ENCODE measurements at places on chromosomes 13 and 19.

DNA sequence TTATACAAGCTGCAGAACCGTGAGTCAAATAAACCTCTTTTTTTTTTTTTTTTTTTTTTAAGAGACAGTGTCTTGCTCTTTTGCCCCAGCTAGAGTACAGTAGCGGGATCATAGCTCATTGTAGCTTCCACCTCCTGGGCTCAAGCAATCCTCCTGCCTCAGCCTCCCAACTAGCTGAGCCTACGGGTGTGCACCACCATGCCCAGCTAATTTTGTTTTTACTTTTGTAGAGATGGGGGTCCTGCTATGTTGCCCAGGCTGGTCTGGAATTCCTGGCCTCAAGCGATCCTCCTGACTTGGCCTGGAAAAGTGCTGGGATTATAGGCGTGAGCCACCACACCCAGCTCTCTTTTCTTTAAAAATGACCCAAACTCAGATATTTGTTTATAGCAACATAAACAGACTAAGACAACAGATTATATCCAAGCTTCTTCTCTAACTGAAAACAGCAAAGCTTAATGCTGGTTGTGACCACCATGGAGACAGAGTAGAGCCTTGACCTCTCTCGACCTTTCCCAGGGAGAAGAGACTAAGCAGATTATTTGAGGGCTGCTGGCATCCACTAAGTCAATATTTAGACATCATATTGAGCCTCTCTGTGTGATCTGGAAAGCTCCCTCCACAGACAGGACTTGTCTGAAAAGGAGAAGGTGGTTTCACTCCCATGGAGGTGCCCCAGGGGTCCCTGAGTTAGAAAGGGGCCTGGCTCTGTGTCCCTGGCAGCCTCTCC, 150.0 kb downstream of the KCTD15 start:
- no peak for DNase-seq

DNA sequence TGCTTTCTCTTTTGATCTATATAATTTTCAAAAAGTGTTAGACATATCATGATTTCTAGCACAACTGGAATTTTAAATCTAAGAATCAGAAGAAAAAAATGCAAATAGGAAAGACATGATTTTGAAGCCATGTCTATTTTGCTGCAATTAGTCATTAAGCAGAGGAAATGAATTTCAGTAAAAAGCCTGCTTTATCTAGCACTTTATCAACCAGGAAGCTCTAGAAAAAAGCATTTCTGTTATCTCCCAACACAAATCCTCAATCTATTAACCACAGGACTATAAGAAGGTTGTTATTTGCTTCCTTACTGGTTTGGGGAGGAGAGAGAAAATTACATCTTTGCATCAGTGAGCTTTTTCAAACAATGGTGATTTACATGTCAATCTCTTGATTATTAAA, 716.7 kb downstream of the DIAPH3 start:
- no peak for DNase-seq

- no peak for DNase-seq
Measured at GRCh38 chr13:102355251-102355650, 46.6 kb downstream of the FGF14 start.

GRCh38 chr13:113442354-113442984, 10.8 kb downstream of the ADPRHL1 start:
- DNase-seq = no peak

DNA sequence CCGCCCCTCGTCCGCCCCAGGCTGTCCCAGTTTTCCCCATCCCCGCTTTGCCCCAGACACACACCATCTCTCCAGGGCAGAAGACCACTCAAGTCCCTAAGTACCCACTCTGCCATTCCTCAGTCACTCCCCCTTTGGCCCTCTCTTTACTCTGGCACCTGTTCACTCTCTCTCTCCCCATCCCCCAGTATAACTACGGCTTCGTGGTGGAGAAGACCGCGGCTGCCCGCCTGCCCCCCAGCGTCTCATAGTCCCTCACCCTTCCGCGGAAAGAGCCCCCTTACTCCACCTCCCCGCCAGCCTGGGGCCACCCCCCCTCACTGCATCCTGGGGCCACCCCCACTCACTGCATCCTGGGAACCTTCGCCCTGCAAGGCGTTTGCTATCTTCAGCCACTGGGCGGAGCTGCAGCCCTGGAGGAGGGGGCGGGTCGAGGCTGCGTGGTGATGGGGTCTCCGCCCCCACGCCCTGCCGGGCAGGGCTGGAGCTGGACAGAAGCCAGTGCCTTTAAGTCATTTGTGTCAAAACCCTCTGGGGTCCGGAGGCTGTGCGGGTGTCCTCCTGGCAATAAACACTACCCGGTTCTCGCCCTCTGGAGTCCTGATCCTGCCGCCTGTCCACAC, 5.0 kb downstream of the MVB12A start:
- DNase-seq = no peak

DNA sequence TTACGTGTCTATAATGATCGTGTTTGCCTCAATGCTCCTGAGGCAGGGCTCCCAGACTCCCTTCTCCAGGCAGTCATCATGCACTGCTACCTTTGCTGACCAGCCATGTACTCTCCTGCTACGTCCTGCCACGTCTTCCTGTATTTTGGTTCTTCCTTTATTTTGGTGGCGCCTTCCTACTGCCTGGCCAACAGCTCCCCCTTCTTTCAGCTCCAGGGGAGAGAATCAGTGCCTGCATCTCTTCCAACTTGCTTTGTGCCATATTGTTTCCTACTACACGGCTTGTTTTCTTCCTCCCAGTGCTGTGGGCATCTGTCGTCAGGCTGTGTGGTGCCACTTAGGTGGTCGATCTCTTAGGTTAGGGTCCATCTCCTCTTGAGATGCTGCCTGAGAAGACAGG, 96.2 kb downstream of the FGF9 start:
- no peak for DNase-seq

DNA sequence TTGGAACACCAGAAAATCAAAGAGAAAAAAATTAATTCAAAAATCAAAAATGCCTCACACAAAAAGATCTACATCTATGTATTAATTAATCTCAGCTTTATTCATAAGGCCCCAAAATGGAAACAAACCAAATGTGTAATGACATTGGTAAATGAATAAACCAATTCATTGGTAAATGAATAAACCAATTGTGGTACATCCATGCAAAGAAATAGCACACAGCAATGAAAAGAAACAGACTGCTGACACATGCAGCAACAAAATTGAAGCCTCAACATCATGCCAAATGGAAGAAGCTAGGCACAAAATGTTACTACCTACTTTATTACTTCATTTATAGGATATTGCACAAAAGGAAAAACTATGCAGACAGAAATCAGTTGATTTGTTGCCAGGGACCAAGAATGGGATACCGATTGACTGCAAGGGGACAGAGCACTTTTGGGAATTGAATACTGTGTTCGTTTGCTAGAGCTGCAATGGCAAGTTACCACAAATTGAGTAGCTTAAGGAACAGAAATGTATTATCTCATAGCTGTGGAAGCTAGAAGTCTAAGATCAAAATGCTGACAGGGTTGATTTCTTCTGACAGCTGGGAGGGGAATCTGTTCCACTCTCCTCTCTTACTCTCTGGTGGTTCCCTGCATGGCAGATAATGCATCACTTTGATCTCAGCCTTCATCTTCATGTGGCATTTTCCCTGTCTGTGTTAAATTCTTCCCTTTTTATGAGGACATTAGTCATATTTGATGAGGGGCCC, 252.8 kb downstream of the RFC3 start:
- no peak for DNase-seq

DNA sequence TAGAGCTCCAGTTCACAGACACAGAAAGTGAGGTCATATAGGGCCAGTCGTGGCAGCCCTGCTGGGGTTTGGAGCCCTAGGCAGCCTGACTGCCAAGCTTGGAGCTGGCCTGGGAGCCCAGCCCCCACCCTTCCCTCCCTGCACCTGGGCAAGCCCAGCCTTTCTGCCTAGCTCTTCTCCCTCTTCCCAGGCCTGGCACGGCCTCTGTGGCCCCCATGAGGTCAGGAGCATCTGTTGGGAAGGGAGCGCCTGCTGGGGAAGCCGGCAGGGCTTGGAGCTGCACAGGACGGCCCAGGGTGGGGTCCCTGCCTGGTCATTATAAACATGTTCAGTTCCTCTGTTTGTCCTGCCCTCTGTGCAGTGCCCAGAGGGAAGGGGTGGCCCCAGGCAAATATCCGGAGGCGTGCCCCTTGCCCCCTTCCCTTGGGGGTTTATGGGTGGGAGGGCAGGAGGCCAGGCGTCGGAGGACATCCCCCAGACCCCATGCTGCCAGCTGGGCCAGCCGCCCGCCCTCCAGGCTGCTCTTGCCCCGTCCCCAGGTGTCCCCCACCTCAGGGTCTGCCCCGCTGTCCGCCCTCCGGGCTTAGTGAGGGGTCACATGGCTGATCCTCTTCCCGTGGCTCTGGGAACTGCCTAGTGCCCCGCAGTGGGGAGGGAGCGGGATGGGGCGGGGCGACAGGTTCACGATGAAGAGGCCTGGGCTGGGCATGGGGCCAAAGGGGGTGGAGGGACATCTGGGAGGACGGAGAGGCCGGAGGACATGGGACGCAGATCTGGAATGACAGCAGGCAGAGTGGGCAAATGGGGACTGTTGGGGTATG, 30.0 kb upstream of the NCCRP1 start:
- DNase-seq = no peak

DNA sequence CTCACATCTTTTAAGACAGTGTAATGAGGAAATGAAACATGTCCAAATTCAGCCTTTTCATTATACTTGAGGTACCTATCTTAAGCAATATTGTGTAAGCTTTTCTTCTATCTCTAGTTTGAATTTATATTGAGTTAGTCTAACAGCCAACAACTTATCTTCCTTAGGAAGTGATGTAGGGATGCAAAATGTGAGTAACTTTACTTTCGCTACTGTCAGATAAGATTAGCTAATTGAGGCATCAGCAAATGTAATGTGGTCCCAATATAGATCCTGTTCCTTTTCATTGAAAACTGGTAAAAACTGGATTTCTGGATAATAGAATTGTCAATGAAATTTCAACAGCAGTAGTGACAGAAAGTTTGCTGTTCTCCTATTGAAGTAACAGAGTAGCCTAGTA, 902.2 kb downstream of the GPC5 start:
- no peak for DNase-seq

DNA sequence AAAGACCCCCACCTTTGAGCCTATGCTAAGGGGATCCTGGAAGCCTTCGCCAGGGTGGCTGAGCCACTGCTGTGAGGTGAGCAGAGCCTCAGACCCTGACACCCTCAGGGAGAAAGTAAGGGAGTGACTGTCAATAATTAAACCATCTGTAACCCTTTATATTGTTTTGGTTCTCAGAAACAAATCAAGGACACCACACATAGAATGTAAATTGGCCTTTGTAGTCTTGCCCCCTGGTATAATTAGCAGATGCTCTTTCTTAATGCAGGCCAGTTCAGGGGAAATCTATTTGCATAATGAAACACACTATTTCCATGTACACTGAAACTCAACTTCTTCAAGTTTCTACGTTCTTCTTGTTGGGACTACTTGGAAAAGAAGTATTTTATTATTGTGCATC, 127.7 kb upstream of the EDNRB start:
- no peak for DNase-seq

DNA sequence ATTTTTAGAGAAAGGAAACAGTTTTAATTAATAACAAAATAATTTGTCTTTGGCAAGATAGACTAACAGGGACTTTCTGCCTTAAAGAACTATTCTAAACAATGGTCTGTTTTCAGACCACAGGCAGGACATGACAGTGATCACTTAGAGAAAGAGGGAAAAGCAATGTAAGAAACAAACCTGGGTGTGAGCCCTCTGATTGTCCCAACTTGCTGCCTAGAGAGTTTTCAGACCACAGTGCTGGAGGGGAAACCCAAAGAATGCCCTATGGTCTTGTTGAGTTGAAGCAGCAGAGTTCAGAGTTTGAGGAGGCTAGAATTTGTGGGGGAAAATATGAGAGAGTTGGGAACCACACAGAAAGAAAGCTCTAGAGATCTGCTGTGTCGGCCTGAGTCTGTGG, 38.1 kb downstream of the DGKH start:
- no peak for DNase-seq

GRCh38 chr13:100234524-100235136, 145.7 kb downstream of the PCCA start:
- no peak for DNase-seq

DNA sequence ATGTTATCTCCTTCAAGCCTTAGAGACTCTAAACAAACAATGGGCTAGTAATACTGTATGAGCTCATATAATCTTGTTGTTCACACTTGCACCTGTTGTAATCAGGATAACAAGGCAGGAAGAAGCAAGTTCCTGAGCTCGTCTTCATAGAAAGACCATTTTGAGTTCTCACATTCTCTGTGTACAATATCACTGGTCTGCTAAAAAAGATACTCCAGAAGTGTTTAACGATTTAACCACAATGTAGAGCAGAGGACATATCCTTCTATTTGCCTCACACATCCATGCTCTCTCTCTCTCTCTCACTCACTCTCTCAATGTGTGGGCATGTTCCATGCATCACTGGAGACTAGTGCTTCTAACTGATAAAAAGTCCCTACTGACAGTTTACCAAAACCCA, 122.9 kb downstream of the MIPEP start:
- DNase-seq = no peak

GRCh38 chr19:1035998-1036621, 3.8 kb upstream of the ABCA7 start:
- DNase-seq = no peak

- no peak for DNase-seq
Measured at GRCh38 chr13:73860501-73860900, 273.7 kb downstream of the KLF12 start.

DNA sequence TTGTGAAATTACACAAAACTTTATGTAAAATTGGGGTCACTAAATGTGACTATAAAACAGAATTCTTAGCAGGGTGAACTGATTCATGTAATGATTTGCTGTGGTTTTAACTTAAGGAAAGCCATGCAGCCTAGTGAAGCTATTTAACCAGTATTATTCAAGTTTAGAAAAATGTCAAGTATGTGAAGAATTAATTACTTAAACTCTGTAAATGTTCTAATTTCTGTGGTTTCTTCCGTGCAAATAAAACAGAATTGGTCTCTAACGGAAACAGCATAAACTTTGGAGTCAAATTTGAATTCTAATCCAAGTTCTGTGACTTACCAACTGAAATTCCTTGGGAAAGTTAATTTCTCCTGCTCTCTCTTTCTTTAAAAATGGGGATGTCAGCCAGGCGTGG, 13.3 kb downstream of the CDC16 start:
- DNase-seq = no peak

GRCh38 chr13:50126263-50126992, 111.2 kb downstream of the KCNRG start:
- DNase-seq = no peak

Measured in activated naive CD4-positive, alpha-beta T cell treated with anti-CD3 and anti-CD28 coated beads, Interleukin-2, amount 50 U/mL, for 16 hours (primary cell).